ENCODE measurements at places on chromosomes 12 and 14.

DNA sequence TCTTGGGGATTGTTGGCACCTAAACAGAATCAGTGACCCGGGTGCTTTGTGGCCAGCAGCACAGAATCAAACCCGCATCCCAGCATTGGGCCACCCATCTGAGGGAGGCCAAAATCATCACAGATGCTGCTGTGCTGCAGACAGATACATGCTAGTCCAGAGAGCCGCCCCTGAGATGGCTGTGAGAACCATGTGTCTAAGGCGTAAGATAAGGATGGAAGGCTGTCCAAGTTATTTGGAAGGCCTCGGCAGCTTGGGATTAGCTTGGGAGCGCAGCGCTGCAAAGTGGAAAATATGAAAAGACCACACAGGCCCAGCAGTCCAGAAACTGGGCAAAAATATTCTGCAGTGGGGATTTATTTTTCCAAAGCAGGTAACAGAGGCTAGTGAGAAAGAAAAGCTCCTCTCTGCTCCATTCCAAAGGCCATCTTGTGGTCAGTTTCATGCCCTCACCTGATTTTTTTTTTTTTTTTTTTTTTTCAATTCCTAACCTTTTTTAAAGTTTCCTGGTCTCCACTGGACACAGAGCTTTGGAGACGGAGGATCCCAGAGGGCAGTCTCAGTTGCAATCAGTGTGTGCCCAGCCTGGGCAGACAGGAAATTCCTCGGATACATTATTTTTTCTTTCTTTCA is 178.9 kb upstream of the BCL2L14 start:
- no peak for DNase-seq

DNA sequence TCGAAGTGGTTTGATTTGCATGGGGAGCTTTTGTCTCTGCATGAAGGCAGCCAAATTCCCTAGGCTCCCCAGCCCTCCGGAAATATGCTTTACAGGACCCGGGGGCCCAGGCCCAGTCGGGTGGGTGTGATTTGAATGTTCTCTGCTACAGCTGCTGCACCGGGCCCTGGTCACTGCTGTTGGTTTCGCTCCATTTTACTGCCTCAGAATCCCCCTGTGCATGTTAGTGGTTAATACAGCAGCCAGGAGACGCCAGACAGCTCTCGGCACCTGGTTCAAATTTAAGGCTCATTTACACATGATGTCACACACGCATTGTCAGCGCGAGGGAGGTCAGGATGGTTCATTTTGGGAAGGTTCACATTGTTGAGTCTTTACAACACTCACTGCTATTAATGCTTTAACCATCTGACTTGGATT is 99.6 kb downstream of the SLC38A6 start:
- no peak for DNase-seq

GRCh38 chr12:50828886-50829285 is 13.8 kb upstream of the TMPRSS12 start:
- no peak for DNase-seq

DNA sequence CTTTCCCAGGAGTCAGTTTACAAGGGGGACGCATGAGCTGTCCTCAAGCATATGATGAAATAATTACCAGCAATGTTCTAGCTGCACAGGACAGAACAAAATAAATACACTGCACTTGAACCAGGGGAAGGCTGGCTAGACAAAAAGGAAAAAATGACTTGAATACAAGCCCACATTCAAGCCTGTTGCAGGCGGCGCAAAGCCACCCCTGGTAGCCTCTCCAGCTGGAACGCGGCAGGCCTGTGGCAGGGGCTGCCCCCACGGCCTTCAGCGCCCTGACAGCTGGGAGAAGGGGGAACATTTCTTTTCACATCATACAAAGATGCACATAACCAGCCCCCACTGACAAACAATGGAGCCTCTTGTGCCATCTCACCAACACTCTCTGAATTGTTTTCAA is 57.1 kb downstream of the TRAFD1 start:
- peak; percentile 91 for DNase-seq

DNA sequence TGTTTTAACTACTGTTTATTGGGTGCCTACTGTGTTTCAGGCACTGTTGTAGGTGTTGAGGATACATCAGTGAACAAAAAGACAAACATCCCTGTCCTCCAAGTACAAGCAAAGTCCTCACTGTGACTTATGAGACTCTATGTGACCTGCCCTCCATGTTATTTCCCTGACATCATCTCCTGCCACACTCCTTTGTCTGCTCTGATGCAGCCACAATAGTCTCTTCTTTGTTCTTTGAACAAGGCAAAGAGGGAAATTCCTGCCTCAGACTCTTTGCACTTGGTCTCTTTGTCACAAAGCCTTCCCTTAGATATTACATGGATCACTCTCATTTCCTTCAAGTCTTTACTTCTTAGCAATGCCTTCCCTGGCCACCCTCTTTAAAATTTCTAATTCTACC is 240.1 kb upstream of the SRRM4 start:
- no peak for DNase-seq

DNA sequence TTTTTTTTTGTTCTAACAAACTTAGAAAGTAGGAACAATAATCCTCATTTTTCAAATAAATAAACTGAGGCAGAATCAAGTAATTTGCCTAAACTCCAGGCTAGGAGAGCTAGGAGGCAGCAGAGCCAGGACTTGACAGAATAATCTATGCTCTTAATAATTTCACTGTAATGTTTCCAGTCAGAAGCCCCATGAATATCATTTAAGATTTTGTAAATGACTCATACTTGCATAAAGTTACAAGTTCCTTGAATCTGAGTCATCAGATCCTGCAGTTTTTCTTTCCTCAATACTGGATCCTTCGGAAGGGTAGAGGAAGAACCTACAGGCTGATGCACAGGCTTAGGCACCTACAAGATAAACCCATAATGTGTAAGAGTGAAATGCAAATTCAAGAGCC is 29.0 kb downstream of the CAPRIN2 start:
- no peak for DNase-seq

- no peak for DNase-seq
These were observed 56.9 kb downstream of the IGF1 start for GRCh38 chr12:102423462-102423861.

GRCh38 chr12:48788524-48788853 is 400 bp downstream of the ADCY6 start:
- no peak for DNase-seq

DNA sequence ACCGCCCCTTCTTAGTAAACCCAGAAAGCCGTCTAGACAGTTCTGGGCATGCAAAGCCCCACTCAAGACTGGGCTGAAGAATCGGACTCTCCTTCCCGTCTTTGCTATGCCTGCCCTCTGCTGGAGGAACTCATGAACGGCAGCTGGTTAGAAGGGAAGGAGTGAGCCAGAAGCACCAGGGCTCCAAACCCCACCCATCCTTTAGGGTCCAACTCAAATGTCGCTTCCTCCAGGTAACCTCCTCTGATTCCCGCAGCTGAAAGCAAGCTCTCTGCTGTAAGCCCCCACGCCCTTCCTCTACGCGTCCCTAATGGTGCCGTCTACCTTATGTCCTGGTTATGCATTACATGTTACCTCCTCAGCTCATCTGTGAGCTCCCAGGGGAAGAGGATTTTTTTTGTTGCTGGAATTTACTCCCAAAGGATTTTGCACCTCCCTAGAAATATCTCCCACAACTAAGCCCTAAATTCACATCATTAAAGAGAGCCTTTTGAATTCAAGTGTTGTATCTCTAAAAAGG is 59.0 kb upstream of the SCN8A start:
- DNase-seq = peak; percentile 93

DNA sequence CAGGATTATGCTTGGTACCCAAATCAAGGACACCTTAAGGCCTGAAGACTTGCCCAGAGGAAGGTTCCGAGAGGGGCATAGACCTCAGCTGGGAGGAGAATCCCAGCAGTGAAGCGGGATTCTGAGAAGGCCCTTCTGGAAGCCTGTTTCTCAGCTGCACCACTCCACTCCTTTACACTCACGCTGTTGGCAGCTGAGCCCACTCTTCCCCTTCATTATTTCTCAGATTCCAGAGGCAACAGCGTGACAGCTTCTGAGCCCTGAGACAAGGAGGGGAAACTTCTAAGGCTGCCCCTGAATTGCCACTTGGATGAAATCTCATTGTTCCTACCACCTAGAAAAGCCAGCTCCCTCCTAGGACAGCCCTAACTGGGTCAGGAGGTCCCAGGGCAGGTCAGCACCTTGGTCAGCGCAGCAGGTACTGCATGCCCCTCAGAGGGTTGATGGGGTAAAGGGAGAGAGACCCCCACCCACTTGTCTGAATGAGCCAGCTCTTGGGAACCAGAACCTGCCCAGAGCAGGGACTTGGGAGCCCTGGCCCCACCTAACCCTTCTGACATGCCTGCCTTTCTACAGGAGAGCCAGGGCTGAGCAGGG is 53.9 kb downstream of the ISCA2 start:
- DNase-seq = no peak

DNA sequence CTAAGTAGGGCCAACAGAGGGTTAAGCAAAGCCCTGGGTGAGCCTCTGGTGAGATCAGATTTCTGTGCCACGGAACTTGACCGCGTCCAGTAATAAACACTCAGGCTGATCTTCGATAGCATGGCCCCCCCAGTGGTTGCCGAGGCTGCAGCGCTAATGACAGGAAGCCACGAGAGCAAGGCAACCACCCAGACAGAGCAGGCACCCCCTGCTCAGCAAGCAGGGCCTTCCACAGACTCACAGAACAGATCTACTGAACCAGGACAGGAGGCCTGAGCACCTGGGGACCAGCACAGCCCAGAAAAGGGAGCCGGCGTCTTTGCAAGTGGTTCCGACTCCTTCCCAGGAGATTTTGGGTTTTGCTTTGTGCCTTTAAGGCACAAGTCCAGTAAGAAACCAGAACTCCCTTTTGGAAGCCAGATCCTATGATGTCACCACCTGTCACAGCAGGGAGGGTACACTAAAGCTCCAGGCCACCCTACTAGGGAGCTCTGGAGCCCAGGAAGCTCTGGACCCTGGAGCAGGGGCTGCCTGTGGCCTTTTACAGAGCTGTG is 42.3 kb downstream of the BCL11B start:
- DNase-seq = no peak

GRCh38 chr14:22555384-22556011 is 33.5 kb downstream of the DAD1 start:
- DNase-seq = no peak

DNA sequence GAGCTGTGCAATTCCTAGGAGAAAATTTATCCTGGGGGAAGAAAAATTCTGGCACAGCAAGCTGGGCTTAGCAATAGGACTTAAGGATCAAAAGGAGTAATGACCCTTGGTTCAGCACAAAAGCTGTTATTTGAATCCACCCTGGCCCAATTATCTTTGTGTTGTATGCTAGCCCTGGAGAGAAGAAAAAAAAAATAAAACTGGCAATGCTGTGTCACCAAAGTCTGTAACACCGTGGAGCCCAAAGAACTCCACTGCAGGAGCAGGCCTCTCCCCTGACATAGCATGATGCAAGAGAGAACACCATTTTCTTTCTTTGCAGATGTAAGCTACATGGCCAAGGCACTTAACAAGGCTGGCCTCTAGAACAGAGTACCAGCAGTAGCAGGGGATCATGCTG is 63.0 kb upstream of the ARHGAP5 start:
- no peak for DNase-seq

GRCh38 chr14:70871863-70872677 is 35.2 kb upstream of the PCNX1 start:
- DNase-seq = no peak

All from head of caudate nucleus (tissue), 42 donors.